Astrocyte of the hippocampus (primary cell): ENCODE measurements at places on chromosomes 11 and 22.

DNA sequence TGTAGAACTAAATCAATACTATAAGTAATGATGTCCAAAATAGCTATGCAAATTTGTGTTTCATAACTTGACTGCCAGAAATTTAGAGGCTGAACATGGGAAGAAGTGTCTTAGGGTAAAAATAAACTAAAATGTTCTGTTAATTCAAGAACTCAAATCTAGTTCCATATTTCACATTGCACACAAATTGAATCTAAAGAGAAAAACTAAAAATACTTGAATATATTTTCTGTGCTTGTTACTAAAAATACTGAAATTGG is 43.5 kb downstream of the FANCF start:
- DNase-seq, result no peak

DNA sequence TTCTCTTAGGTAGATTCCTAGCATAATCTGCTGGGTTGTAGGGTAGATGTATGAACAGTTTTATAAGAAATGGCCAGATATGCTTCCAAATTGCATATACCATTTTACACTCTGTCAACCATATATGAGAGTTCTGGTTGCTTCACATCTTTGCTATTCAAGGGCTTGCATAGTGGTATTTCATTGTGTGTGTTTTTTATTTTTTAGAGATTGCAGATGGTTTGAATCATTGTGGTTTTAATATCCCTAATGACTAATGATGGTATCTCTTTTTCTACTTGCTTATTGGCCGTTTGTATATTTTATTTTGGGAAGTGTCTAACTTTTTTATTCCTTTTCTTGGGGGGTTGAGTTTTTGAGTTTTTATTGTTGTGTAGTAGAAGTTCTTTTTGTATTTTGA is 26.9 kb downstream of the RNF214 start:
- DNase-seq, result peak; percentile 27

DNA sequence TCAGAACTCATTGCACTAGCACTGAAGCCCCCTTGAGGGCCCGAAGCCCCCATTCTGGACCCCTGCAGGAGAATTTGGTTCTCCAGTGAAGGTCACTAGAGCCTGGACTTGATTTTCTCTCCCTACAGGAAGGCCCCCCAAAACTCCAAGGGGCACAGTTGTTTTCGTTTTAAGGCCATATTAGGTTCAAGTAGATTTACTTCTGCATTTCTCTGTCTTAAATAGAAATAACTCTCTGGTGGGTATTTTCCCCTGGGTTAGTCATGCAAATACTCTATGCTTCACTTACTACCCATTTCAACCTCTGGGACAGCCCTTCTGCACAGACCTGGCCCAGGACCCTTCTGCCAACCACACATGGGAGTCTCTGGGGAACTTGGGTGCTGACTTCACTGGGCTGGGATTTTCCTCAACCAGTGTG is 41.6 kb downstream of the WEE1 start:
- peak; percentile 28 for DNase-seq

- no peak for DNase-seq
Observed at GRCh38 chr11:118895093-118896039, 11.7 kb downstream of the CXCR5 start.
